ENCODE measurements at places on chromosomes 7 and 10. TPM values are rescaled to one million over a fixed set of nuclear protein-coding genes. Genes with fewer than 3 reads are reported as not detected.

DNA sequence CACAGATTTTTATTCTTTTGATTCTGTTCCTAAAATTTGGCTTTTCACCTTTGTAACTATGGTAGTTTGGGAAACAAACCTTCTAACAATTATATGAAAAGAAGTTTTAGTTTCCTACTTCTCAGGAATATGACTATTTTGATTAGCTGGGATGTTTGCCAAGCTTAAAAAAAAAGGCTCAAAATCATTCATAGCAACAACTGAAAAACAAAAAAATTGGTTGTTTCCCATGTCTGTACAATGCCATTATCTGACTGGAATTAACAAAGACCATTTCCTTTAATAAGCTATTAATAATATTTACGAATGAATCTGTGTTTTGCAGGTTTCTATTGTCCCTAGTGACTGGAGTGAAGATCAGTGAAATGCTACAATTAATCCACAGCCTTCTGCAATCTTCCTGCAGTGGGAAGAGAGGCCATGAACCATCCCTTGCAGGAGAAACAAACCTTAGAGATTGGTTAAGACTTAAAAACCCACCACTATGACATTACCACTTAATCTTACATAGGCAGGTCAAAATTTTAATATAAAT lies 4.2 kb downstream of the PURB start:
- H3K36me3 ChIP-seq, result peaks cover 40% of the 10 kb centered on the region
- H3K4me1 ChIP-seq, result peaks cover 49% of the 10 kb centered on the region
- 0 out of 2 replicates have a peak overlapping the region, but pooled peaks have one; percentile 27 for H3K27ac ChIP-seq
- peak overlapping the region; percentile 77 for H3K4me3 ChIP-seq

GRCh38 chr7:55557666-55558188 lies 14.6 kb downstream of the VOPP1 start:
- H3K4me3 ChIP-seq, result no peak overlapping the region
- no peaks in the 10 kb centered on the region for H3K27me3 ChIP-seq
- no peak for DNase-seq
- H3K4me1 ChIP-seq, result peaks cover 81% of the 10 kb centered on the region
- peaks cover 8% of the 10 kb centered on the region for H3K36me3 ChIP-seq
- peak overlapping the region; percentile 82 for H3K27ac ChIP-seq

TWIST1 gene
- total RNA-seq, result 1.0 TPM

OPN4 gene
- 0.23 TPM for total RNA-seq

OPALIN gene
- not detected for total RNA-seq

GPNMB gene
- 13.3 TPM for total RNA-seq

PHYHIPL gene
- not detected for total RNA-seq
